Activated T-cell treated with anti-CD3 and anti-CD28 coated beads for 1 hour (primary cell): ENCODE measurements at places on chromosomes 3 and 15.

DNA sequence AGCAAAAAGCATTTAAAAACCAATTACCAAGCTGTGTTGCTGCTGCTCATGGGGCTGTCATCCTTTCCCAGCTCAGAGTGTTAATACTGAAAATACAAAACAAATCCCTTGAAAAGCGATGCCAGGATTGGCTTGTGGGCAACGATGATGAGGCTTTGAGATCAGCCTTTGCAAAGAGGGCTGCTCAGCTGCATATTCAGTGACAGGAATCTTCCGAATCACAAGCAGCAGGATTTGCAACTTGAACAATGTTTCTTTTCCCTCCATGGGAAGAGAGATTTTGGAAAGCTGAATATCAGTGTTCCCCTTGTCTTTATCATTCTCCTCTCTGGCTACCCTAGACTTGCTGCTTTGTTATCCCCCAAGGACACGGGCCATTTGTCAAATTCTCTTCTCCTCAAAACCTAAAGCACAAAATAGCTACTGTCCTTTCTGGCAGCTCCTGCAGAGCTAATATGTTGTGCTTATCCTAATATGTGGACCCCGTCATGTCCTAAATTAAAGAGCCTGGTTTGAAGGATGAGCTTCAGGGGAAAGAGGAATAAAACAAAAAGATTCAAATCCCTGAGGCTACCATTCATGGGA lies 375.8 kb downstream of the GAP43 start:
- no peak for DNase-seq

DNA sequence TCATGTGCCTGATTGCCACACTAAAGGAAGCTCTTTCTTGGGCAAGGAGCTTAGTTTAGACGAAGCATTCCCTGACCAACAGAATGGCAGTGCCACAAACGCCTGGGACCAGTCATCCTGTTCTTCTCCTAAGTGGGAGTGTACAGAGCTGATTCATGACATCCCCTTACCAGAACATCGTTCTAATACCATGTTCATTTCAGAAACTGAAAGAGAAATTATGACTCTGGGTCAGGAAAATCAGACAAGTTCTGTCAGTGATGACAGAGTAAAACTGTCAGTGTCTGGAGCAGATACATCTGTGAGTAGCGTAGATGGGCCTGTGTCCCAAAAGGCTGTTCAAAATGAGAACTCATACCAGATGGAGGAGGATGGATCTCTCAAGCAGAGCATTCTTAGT lies 18.4 kb downstream of the SENP5 start:
- DNase-seq = no peak

- no peak for DNase-seq
Measured at GRCh38 chr3:89474333-89475130, 367.1 kb downstream of the EPHA3 start.

DNA sequence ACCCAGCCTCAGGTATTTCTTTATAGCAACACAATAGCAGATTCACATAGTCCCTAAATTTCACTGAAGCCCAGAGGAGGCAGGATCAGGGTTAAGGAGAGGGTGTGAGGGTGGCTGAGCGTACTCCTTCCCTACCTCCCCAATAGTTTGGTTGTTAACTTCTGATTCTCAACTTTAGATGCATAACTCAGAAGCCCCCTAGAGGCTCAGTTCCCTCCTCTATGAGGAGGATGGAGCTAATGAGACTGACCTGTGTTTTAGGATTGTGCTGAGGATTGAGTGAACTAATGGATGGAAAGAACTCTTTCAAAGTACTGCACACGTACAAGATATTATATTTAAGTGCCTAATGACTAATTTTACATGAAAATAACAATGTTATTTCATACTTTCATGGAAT lies 249.3 kb upstream of the SOX14 start:
- no peak for DNase-seq
